ENCODE measurements at places on chromosomes 1 and 21.

- no peak for DNase-seq
These were observed 191.6 kb downstream of the HIVEP3 start for GRCh38 chr1:41726899-41727748.

GRCh38 chr1:1298861-1299685 is 8.7 kb downstream of the ACAP3 start:
- no peak for DNase-seq

GRCh38 chr1:106875622-106876021 is 180.9 kb upstream of the PRMT6 start:
- no peak for DNase-seq

DNA sequence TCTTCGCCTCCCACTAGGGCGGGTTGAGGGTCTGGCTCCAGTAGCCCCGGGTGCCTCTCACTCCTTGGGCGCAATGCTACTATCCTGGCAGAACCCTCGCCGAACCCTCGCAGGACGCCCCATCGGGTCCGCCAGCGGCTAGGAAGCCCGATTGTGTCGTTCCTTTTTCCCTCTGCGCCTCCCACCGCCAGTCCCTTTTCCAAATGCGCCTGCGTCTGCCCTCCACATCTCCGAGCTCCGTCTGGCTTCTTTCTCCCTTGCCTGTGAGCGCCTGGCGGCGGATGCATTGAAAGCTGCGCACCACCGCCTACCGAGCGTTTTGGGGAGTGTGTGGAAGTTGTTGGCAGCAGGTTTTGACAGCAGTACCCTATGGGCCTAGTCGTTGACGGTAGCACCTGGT is 1.0 kb upstream of the DIRAS3 start:
- DNase-seq, result no peak

DNA sequence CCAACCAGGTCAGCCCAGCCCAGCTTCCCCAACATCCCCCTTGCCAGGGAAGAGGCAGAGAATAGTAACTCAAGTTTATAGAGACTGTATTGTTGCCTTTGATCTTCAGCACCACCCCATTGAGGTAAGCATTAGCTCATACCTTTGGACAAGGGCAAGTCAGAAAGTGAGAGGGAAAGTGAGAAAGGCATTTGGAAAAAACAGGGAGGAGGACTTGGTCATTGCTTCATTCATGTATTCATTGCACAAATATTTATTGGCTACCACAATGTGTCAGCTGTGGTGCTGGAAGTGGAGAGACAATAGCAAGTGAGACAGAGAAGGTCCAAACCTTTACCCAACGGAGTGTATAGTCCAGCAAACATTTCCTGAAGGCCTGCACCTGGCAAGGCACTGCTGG is 561.2 kb downstream of the KIF26B start:
- no peak for DNase-seq

DNA sequence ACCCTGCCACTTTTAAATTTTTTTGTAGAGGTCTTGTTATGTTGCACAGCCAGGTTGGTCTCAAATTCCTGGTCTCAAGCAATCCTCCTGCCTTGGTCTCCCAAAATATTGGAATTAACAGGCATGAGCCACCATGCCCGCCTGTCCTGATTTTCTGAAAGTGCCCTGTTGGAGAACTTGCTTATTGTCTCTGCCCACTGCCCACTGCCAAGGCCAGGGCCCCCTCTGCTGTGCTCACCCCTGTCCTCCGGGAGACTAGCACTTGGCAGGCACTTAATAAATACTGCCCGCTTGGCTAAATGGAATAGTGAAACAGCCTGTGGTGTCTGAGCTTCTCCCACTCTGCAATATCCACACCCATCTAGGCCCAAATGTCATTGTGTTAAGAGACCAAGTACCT is 35.7 kb downstream of the CTNNBIP1 start:
- no peak for DNase-seq

DNA sequence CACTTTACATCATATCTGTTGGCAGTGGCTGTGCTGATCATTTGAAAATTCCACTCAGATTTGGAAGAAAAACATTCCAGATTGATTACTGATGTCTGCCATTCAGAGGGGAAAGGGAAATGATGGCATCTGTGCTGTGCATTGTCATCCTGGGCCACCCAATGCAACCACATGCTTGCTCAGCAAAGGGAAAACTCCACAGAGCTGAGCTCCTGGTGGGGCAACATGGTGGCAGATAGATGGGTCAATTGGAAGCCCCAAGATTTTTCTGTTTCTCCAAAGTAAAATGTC is 11.8 kb downstream of the OXCT2 start:
- no peak for DNase-seq

GRCh38 chr21:45636951-45637646 is 6.4 kb upstream of the PCBP3 start:
- no peak for DNase-seq

DNA sequence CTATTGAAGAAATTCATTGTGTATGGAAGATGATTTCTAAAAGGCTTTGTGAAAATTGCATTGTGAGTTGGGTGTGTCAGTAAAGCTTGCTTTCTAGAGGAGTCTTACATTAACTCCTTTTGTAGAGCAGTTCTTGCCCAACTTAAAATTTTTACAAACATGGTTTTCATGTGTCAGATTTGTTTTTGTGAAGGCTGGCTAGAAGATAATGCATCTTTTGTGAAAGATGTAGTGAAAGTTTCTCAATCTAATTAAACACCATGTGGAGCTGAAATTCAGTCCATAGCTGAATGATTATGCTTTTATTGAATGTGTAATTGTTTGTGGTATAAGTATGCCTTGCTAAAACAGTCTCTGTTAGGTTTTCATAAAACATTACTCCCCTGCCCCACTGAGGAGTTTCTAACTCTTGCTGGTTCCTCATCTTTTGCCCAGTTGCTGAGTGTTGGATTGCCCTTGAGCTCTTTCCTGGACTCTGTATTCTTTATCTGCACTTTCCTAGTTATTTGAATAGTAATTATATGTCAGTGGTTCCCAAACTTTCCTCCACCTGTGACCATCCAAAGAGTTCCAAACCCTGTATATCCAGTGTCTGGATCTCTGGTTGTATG is 38.0 kb downstream of the KCTD3 start:
- no peak for DNase-seq

DNA sequence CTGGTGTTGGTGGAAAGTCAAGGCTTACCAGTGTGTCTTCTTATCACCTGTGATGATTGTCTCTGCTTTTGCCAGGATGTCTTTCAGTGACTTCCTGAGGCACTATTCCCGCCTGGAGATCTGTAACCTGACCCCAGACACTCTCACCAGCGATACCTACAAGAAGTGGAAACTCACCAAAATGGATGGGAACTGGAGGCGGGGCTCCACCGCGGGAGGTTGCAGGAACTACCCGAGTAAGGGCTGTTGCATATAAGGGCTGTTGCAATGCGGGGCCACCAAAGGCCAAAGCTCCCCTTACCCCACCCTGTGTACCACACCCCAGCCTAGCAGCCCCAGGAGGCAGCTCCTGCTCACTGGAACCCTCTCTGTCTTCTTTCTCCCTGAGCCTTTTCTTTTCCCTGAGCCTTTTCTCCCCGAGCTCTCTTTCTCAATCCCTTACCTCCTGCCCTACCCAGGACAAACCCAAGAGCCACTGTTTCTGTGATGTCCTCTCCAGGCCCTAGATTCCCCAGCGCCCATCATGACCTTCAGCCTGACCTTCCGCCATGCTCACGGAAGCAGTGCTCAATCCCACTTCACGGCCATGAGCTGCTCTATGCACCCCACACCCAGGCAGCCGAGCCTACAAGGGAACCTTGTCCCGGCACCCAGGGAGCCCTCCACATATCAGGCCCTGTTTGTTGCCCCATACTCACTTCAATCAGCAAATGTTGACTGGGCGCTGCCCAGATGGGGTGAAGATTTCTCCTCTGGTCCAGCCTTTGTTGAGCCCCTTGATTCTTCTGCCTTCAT is 40.6 kb downstream of the CAPN2 start:
- no peak for DNase-seq

DNA sequence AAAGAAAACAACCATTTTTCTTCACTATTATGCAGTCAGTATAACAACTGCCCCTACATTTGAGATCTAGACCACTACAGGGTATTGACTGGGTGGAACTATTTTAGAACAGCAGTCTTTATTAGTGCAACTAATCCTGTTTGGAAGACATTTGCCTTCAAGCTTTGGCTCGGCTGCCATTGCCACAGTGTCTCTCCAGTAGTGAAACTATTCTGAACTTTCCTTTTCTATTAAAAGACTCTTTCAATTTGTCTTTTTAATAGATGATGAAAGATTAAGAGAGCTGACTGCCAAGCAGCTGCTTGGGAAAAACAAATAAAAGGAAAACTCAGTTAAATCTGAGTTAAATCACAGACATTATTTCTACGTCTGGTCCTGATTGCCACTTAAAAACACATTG is 49.3 kb downstream of the LPGAT1 start:
- no peak for DNase-seq

DNA sequence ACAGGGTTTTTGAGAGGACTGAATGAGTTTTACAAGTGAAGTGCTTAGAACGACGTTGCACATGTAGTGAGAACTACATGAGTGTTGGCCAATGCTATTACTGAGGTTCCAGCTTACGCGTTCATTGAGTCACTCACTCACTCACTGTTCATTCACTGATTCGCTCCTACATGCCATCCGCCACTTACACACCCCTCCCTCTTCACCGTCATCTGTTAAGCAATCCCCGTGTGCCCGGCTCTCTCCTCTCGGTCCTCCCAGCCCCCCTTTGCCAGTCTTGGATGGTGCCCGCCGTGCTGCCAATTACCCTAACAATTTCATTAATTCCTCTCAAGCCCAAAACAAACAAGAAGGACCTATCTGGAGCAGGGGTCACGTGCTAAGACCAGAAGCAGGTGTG is 27.3 kb upstream of the EPHA2 start:
- no peak for DNase-seq

- DNase-seq, result peak; percentile 15
These were observed 2.1 kb downstream of the FHAD1 start for GRCh38 chr1:15249081-15249480.

DNA sequence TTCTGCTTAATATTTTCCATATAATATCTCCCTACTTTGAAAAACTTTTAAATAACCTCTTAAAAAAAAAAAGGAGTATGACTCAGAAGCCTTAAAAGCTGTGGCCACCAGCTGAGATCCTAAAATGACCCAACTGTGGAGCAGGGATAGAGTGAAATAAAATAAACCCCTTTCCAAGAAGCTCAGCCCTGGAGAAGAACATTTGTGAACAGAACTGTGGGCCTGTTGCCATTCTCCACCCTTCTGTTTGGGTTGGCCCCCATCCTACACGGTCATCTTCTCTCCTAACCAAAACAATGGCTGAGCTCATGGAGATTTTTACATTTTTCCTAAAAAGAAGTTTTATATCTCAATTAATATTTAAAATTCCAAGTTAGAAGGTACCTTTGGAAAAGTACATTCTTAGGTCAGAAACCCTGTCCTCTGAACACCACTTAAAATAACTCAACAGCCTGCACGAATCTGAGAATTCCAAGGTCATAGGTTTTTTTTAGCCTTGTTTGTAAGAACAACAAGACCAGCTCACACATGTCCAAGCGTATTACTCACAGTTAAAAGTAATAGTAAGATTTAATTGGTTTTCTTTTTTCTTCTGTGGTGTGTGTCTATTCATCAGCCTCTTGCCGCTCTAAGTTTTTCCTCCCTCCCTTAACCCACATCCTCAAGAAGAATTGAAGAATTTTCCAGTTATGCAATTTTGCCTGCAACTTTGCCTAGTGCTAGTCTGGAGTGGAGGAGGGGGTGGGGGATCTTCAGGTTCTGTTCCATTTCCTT is 107.7 kb upstream of the ERRFI1 start:
- no peak for DNase-seq

DNA sequence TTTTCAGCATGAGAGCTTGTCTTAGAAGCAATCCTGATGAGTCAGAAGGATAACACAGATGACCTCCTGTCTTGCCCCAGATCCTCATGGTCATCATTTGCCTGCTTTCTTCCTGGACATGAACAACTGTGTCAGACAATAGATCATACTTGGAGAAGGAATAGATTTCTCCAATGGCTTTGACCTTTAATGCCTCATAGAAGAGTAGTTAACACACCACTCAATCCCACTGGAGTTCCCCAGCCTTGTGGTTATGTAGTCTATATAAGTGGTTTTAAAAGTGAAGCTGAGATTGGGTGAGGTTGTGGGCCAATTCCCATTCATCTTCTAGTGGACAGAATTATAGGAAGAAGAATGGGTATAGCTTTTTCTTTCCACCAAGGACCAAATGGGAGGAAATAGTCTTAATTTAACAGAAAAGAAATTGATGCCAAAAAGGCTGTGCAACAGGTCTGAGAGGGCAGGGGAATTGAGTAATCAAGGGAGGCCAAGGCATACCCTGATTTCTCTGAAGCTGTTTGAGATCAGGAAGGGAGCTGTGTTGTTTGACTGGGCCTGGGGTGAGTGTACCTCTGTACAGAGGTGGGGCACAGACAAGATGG is 14.4 kb downstream of the PRCC start:
- no peak for DNase-seq

- no peak for DNase-seq
These were observed 69.6 kb downstream of the PIK3R3 start for GRCh38 chr1:46062651-46063319.

DNA sequence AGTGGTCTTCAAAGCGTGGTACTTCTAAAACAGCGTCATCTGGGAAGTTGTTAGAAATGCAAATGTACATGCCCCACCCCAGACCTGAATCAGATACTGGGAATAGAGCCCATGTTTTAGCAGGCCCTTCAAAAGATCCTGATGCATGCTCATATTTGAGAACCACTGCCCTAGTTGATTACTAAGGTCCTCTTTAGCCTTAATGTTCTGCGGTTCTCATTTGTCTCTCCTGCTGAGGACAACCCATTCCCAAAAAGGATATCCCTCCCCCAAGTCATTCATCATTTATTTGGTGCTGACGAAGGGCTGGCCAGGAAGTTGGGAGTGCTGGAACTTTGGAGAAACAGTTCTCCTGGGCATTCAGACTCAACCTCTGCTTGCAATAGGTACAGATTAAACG is 92.4 kb upstream of the RALGPS2 start:
- no peak for DNase-seq

All from activated effector memory CD4-positive, alpha-beta T cell treated with Interleukin-2 at 50 U/mL for 16 hours (primary cell).